ENCODE measurements at places on chromosomes 1 and 21.

DNA sequence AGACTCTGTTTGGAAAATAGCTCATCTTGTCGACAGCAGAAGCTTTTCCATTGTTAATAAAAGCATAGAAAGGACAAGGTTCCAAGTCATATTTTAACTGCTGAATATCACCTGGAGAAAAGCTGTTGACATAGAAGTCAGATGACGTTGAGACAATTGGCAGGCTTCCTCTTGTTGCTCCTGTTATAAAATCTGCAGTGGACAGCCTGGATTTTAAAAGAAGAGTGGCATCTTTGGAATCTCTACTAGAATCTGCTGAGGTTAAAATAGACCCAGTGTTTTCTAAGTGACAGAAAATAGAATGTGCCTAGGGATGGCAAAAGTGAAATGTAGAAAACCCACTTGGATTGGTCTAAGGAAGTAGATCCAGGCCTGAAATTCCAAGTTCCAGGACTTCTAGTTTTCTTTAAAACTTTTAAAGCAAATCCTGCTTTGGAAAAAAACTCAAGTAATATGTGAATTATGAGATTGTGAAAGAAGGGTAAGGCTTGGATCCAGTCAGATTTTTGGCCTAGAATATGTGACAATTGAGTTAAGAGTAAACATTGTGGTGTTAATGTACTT, 53.6 kb upstream of the NEXN start:
- no peak for DNase-seq

DNA sequence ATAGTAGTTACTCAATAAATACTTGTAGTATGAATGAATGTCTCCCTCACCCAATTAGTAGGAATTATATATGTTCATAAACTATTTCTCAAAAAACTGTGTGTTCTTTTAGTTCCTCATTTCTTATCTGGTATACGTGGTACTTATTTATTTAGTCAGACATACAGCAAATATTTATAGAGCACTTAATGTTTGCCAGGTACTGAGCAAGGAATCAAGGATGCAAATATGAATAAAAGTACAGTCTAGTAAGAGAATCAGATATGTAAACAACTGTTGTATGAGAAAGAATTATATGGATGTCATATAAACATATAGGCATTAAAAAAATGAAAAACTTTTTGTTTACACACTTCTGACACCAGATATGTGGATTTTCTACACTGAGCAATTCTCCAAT, 58.5 kb downstream of the ATF6 start:
- DNase-seq, result no peak

DNA sequence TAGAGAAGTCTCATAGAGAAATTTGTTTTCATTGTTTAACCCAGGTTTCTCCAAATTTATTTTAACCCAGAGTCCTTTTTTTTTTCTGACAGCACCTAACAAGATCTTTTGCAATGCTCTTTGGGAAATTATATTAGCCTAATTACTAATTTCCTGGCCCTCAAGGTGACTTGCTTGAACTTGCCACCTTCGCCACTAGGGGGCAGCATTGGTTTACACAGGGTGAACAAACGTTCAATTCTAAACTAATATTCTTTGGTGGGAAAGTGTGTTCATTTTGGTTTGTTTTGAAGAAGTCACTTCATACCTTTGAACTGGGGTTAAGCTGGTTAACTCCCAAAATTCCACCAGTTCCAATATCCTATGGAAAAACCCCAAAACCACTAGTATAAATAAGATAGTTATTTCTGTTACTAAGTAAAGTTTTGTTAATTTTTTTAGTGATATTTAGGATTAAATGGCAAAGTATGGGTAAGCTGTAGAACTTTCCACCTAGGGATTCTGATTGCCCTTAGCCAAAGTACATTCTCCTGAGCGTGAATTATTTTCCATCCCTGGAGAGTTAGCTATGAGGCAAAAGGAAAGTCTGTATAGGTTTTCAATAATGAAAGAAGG, 13.0 kb downstream of the CCDC190 start:
- no peak for DNase-seq

DNA sequence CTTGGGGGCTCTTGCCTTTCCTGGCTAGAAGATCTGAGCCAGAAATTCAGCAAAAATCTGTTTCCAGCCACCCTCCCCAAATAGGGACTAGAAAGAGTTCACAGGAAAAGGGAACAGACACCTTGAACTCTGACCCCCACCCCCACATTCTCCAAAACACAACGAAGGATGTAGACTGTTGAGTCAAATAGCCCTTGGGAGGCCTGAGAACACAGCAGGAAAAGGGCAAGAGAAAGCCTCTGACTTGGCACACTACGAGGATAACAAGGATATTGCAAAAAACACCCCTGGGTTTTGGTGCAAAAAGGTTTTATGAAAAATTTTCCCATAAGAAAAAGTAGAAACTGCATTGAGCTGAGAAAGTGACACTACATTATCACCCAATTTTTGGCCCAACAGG, 1.9 kb upstream of the YRDC start:
- DNase-seq, result no peak

GRCh38 chr1:23727362-23727811, 15.9 kb upstream of the ELOA start:
- no peak for DNase-seq

GRCh38 chr1:151478140-151478812, 19.0 kb upstream of the POGZ start:
- no peak for DNase-seq

DNA sequence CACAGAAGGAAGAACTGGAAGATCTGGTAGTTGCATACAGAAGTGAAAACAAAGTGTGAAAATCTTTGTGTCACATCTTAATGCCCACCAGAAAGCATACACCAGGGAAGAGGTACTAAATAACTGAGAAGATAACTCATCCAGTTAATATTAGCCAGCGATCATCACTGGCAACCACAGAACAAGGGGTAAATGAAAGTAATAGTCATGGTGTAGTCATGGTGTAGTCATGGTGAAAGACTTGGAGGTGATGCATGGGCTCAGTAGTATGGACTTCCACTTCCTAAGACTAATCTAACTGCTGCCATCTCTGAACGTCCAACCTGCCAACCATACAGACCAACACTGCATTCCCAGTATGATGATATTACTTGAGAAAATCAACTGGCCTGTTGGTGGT, 481.2 kb upstream of the NR5A2 start:
- no peak for DNase-seq

GRCh38 chr21:26397545-26397944, 175.5 kb downstream of the CYYR1 start:
- DNase-seq, result no peak

- DNase-seq, result no peak
Measured at GRCh38 chr1:61082311-61083012, at the start of gene NFIA. TSS of gene NFIA (plus strand) at chr1:61082561.

- no peak for DNase-seq
Measured at GRCh38 chr1:242240077-242240476, 241.2 kb upstream of the MAP1LC3C start.

GRCh38 chr21:33067457-33067856, 2.5 kb upstream of the OLIG1 start:
- no peak for DNase-seq

GRCh38 chr1:246876431-246876830, 55.3 kb downstream of the AHCTF1 start:
- DNase-seq, result no peak

DNA sequence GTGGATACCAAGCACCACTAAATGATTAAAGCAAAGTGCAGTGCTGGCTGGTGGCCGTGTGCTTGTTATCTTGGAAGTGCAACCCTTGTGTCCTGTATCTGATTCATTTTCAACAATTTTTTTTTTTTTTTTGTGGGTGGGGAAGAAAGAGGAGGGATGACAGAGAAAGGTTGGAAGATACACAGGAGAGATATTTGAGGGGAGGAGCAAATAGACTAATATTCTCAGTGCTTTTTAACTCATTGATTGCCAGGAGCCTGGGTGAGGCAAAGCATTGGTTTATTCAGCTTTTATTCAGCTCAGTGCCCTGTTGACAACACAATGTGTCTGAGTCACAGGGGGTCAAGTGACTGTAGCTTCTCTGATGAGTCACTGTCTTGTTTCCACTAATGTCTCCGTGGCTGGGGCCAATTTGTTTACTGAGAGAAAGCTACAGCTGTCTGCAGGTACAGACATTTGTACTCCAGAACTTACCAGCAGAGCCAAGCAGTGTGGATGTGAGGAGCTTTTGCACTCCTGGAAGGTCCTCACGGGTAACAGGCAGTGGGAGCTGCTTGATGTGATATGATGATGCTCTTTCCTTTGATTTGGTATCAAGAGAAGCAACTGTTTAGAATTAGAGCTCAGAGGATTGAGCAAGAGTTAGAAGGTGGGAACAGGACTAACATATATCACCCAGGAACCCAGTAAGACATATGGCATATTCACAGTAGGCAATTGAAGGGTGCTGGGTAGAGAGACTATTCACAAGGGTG, 23.6 kb upstream of the DNM3 start:
- DNase-seq, result no peak

DNA sequence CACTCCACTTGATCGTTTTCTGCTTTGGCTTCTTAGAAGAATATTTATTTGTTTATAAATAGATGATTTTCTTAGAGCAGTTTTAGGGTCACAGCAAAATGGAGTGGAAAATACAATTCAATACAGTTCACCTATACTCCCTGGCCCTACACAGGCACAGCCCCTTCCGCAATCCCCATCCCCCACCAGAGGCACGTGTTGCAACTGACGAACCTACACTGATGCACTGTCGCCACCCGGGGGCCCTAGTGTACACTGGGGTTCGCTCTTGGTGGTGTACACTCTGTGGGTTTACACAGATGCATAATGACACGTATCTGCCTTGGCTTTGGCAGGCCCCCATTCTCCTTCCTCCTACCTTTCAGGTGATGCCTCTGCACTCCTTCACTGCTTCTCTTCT, 8.0 kb downstream of the ECHDC2 start:
- DNase-seq, result no peak

DNA sequence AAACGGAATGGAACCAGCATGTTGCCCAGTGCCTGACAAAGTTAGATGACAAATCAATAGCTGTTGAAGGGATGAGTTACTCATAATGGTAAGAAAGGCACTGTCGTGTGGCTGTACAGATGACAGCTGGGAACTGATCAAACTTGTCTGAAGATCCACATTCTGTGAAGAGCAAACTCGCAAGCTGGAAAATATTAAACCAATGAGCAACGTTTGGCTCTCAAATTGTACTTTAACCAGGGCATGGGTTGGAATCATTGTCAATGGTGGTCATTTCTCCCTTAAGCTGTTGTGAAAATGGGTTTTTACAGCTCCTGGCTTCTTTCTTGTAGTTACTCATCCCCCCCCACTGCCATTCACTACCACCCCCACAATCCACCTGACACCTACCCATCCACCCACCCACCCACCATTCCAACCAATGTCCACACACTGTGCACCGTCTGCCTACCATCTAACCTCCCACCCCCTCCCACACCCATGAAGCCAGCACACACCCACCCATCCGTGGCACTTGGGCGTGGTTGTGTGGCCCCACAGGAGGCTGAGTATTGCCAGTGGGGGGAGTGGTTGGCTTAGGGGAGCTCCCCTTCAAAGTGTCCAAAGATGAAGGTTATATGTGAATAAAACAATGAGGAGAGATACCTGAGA, 46.7 kb downstream of the CLDN14 start:
- DNase-seq, result no peak

DNA sequence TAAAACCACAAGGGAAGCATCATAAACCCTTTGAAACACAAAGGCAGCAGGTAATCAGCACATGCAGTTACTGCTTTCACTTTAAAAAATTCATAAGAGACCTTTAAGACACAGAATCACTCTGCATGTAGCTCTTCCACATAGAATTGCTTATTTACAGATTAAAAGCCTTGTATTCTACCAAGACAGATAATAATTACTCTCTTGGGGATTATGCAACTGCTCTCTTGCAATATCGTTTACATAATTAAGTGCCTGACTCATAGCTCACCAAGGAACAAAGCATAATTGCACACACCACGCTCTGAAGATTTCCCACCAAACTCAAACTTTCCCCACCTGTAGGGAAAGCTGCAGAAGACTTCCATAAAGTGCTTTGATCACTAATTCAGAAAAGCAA, 87.9 kb downstream of the VAV3 start:
- peak; percentile 84 for DNase-seq

GRCh38 chr1:155008015-155008941, 5.7 kb downstream of the ZBTB7B start:
- DNase-seq, result no peak

DNA sequence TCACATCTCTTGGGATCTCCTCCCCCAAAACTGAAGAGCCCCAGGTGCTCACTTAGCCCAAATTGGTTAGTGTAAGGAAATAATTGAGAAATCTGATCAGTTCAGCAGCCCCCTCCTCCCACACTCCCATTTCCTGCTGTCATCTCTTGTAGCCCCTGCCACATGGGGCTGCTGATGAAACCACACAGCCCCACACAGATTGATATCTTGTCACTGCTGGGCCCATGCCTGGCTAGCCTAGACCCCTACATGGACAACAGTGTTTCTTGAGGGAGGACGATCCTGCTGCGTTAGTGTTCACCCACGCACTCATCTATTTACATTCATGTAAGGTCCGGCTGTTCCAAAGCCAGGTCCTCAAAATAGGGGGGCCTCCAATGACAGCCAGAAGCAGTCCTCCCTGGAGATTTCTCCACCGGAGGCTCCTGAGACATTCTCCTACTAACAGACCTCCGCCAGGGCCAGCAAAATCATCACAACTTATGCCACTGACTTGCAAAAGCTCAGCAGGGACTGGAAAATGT, 23.9 kb upstream of the RXRG start:
- no peak for DNase-seq

DNA sequence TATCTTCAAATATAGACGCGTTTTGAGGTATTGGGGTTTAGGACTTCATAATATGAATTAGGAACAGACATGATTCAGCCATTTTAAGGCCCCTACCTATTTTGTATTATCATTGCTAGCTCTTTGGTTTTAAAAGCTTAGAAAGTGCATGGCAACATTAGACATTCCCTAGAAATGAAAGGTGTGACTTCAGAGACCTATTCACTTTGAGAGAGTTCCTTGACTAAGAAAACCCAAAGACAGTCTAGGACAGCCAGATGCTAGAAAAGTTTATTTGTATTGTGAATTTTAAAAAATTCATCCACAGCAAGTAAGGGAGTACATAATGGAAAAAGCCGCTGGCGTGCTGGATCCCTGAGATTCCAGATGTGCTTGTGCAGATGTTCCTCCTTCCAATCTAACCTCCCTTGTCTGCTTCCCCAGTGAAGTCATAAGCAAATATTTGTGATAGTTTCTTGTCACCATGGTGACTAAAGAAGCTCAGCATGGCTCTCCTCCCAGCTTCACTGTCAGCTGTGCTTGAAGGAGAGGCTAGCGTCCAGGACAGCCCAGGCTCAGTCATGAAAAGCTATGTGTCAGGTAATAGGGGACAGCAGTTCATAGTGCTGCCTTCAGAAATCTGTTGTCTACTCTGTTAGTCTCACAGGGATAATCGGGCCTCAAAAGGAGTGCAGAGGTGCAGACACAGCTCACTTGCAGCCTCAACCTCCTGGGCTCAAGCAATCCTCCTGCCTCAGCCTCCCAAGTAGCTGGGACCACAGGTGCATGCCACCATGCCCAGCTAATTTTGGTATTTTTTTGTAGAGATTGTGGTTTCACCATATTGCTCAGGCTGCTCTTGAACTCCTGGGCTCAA, 34.8 kb downstream of the KPNA6 start:
- DNase-seq, result no peak

GRCh38 chr1:237269938-237270337, 228.0 kb downstream of the RYR2 start:
- no peak for DNase-seq

GRCh38 chr1:109802901-109803561, 39.3 kb upstream of the EPS8L3 start:
- no peak for DNase-seq

Data from NCI-H524 treated with DMSO at 0.1 percent for 48 hours (cell line).